CD4-positive, alpha-beta T cell treated with Interleukin-4 for 4 hours (primary cell): ENCODE measurements at places on chromosomes 11 and 22.

DNA sequence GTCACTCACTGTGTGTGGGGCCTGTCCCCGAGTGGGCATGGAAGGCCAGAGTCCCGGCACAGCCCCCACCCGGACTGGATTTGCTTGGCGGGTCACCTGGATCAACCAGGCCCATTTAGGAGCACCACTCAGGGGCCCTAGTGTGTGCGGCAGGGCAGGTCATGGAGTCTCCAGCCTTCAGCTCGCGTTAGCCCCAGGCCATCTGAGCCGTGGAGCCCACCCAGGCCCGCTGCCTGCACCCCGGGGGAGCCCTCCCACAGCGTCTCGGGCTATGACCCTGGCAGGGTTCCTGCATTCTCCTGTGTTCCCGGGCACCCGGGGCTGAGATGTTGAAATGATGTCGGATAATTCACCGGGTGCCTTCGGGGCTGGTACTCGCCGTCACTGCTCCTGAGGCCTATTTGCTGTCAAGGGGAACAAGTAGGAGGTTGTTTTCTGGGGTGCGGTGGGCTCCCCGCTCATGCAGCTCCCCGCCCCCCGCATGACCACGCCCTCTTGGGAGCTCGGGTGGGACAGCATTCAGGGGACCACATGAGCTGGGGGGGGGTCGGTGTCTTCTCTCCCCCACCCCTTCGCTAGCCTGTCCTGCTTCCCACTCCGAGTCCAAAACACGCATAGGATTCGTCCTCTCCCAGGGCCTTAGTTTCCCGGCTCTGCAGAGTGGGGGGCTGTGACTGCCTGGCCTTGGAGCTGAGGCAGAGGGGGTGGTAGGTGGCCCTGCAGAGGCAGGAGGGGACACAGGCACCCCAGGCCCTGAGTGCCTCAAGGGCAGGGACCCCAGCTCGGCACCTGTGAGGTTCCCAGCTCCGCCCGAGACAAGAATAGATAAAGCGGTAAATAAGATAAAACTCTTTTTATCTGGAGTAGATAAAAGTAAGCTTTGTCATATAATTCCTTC, 77.2 kb downstream of the KCNQ1 start:
- no peak for DNase-seq

DNA sequence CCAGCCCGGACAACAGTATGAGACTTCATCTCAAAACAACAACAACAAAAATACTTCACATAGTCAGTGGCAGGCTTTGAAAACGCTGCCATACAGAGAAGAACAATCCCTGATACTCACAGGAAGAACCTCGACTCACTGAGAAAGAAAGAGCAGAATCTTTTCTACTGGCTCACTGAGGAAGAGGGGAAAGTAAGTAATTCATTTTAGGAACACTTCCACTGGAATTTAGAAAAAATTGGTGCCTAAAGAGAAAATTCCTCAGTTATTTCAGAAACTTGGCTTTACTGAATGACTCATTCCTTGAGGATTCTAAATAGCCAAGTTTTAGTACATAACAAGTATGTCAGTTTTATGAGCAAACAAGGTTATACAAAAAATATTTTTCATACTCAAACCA, 12.3 kb downstream of the NARS2 start:
- DNase-seq = no peak

DNA sequence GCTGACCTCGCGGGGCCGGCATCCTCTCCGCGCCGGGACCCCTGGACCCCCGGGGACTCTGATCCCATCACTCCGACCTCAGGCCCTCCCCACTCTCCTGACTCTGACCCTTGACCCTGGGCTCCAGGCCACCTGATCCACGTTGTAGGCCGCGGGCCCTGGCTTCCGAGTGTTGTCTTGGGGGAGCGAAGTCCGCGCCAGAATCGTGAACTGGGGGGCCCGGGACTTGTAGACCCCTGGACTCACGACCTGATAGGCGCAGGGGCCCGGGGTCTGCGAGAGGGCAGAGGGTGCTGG, 716 bp upstream of the TYMP start:
- DNase-seq = no peak

DNA sequence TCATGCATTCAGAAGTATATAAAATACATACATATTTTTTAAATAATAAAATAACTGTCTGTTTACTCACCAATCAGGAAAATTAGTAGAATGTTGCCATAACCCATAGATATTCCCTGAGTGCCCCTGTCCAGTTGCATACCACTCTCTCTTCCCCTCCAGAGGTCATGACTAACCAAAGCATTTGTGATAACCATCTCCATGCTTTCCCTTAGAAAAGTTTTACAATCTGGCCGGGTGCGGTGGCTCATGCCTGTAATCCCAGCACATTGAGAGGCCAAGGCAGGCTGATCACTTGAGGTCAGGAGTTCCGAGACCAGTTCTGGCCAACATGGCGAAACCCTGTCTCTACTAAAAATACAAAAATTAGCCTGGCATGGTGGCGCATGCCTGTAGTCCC, 33.2 kb upstream of the LDHA start:
- no peak for DNase-seq

DNA sequence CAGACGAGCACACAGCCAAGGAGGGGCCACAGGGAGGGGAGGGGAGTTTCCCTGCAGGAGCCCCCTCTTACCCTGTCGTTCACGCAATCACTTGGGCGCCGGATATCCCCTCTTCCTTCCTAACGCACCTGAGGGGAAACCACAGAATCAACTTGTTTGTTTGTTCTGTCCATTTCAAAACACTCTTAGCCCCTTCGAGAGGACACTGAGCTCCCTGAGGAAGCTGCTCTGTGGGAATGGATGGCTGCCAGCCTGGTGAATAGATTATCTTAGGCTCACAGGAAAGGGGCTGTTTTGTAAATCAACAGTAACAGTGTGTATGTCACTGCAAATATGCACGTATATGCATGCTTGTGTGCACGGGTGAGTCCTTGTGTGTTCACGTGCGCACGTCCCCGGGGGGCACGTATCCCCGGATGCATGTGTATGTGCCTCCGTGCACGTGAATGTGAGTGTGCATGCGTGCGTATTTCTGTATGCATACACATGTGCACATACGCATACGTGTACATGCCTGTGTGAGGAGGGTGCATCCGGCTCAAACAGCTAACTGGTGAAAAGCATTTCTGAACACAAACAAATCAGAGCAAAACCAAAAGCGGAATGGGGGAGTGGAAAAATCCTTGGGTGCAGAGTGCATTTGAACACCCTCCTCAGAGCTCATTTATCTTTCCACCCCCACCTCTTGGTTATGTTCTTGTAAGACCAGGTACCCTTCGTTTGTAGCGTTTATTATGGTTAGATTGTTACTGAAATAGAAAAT, 7.2 kb downstream of the ARSA start:
- DNase-seq = peak; percentile 59

GRCh38 chr11:45322111-45322705, 36.1 kb upstream of the SYT13 start:
- DNase-seq = no peak

GRCh38 chr11:43806976-43807375, 73.7 kb upstream of the ALKBH3 start:
- DNase-seq = no peak

DNA sequence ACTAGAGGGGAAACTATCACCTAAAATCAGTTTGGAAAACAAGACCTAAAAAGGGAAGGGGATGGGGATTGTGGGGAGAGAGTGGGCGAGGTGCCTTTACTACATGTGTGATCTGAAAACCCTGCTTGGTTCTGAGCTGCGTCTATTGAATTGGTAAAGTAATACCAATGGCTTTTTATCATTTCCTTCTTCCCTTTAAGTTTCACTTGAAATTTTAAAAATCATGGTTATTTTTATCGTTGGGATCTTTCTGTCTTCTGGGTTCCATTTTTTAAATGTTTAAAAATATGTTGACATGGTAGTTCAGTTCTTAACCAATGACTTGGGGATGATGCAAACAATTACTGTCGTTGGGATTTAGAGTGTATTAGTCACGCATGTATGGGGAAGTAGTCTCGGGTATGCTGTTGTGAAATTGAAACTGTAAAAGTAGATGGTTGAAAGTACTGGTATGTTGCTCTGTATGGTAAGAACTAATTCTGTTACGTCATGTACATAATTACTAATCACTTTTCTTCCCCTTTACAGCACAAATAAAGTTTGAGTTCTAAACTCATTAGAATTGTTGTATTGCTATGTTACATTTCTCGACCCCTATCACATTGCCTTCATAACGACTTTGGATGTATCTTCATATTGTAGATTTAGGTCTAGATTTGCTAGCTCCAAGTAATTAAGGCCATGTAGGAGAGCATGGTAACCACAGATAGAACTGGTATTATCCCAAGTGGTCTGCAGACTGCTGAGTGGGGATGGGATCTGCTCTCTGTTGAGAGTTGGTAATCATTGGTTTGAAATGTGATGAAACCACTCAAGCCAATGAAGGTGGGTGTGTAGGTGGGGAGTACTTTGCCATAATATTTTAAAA, 3.6 kb downstream of the NEAT1 start:
- peak; percentile 92 for DNase-seq

- no peak for DNase-seq
Measured at GRCh38 chr22:27065279-27065678, 407.9 kb downstream of the MIAT start.

DNA sequence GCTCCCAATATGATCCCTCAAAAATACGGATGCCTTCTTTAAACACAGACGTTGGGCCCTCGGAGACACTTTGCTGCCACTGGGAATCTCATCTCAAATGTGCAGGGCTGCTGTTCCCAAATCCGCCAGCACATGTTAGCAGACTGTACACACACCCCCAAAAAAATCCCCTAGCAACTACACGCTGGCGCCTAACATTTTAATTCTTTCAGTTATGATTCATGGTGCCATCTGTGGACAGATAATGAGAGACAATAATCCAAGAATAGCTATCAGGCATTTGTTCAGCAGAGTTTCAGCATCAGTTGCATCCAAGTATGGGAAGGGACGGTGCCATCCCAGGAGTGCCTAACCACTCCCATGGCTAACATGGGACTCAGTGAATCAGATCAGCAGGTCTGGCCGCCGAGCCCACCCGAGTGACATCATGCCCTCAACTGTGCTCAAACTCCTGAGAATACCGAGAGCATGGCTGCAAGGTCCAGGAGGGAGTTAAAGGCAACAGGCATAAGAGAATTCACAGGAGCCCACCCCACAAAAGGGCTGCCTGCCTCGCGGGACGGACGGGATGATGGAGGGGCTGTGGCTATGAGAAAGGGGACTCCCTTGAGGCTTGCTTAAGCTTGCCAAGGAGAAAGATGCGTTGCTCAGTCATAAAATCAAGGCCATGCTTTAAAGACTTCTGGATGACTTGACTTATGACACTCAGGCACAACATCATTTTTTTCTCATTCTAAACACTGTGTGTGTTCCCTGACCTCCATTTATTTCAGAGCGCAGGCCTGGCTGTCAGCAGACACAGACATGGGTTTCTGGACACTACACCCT, 337.0 kb downstream of the SHANK2 start:
- DNase-seq = no peak

DNA sequence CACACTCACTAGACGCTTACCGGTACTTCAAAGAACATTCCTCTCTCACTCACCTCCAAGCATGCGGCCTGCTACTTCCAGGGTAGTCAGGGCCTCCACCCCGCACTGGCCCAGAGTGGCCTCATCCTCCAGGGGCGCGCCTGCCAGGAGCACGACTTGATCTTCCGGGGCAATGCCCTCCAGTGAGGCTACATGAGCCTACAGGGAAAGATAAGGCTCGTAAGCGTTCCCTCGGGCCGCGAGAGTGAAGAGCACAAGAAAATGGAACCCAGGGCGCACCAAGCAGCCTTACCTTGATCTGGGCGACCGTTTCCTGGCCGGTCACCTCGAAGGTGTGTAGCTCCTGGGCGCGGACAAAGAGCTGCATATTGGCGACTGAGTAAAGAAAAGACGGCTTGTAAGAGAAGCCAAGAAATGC, 478 bp downstream of the FAU start:
- DNase-seq = peak; percentile 27

DNA sequence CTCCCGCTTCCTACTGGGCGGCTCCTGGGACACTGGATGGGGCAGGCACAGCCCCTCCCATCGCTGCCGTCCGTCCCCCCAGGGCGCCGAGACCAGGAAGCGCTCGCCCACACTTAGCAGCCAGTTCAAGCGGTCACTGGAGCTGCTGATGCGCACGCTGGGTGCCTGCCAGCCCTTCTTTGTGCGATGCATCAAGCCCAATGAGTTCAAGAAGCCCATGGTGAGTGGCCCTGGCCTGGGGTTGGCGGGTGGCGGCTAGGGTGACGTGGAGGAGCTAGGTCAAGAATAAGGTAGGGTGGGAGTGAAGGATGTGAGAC, 44.6 kb downstream of the MYO7A start:
- no peak for DNase-seq

DNA sequence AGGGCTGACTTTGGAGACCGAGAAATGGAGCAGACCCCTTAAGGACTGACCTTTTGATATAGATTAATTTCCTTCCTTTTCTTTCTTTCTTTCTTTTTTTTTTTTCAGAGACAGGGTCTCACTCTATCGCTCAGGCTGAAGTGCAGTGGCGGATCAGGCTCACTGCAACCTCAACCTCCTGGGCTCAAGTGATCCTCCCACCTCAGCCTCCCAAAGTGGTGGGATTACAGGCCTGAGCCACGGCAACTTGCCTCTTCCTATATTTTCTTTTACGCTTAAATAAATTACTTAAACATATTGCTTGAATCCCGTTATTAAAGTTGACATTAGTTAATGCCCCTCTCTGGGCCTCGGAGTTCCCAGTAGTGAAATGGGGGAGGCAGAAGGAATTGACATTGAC, 350 bp upstream of the KCTD14 start:
- DNase-seq = no peak

- DNase-seq = no peak
Measured at GRCh38 chr11:44912270-44912987, 38.3 kb downstream of the TP53I11 start.

GRCh38 chr11:92376146-92376599, 151.6 kb downstream of the FAT3 start:
- no peak for DNase-seq

GRCh38 chr11:12757416-12757815, 83.2 kb downstream of the TEAD1 start:
- no peak for DNase-seq

GRCh38 chr11:129888451-129888850, 6.9 kb downstream of the NFRKB start:
- peak; percentile 38 for DNase-seq

DNA sequence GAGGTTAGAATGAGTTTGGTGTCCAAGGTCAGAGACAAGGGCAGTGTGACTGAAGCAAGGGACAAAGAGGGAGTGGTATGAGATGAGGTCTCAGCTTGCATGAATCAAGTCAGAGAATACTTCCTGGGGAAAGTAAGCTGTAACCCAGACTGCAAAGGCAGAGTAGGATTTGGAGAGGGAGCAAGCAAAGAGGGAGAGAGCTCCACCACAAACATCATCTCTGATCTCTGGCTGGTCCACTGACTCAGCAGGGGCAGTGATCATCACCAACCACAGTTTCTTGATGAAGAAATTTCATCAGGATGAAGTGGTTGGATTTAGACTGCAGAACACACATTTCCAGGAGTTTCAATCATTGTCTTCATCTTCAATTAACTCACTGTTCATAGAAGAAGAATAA, 54.9 kb upstream of the HMGXB4 start:
- no peak for DNase-seq

DNA sequence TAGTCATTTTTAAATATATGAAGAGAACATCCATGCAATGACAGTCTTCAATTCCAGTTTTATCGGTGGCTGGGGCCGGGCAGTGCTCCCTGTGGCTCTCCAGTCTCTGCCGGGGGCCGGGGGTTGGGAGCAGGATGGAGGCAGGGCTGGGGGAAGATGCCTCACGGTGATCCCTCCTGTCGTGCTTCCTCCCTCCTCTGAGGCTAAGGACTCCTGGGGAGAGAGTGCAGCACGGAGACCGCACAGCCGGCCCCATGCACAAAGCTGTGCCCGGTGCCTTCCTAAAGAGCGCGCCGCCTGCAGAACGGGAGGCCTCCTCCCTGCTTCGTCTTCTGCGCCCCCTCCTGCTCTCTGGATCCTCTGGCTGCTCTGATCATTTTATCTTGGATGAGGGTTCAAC, 20.5 kb downstream of the GAL start:
- DNase-seq = no peak

- DNase-seq = no peak
Measured at GRCh38 chr22:40056559-40056958, 61.8 kb downstream of the FAM83F start.
